ENCODE measurements at places on chromosomes 16 and 17.

GRCh38 chr16:86665319-86665675, 86.9 kb downstream of the FOXL1 start:
- no peak for DNase-seq

GRCh38 chr16:3675601-3676130, 21.2 kb downstream of the DNASE1 start:
- DNase-seq, result no peak

- DNase-seq, result no peak
Observed at GRCh38 chr17:54906683-54907082, 6.0 kb downstream of the TOM1L1 start.

DNA sequence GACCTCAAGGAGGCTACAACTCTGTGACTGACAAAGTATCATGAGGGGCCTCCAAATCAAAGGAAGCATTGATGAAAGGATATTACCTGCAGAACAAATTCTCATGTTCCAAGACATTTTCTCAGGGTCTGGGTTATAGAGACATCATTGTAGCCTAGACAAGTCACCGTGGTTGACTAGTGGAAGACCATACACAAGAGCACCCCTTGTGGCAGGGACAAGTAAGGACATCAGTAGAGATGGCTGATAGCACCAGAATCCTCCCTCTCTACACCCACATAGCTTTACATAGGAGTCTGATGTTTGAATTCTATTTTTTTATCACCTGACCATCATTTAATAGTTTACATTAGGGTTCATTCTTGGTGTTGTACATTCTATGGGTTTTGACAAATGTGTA, 32.5 kb upstream of the CDH8 start:
- DNase-seq, result no peak

- DNase-seq, result peak; percentile 92
Observed at GRCh38 chr16:85227084-85227945, 115.0 kb upstream of the CIBAR2 start.

- DNase-seq, result no peak
Observed at GRCh38 chr17:14752011-14752410, 451.1 kb downstream of the HS3ST3B1 start.

DNA sequence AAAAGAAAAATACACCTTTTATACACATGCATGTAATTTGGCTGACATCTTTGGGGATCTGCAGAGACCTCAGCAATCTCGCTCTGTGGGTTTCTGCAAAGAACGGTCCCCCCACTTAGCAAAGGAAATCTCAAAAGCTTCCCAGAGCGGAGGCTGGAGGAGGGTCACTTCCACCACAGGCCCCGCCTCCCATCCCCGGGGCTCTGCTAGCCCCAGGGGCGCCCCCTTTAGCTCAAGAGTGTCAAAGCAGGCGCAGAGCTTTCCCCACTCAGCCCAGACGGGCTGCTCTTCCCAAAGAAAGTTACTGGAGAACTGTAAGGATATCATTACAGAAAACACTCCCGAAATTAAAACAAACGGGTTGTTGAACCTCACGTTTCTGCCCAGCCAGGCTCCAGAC, 11.4 kb downstream of the SLC13A5 start:
- no peak for DNase-seq

- no peak for DNase-seq
Observed at GRCh38 chr17:44451832-44452231, 51.4 kb downstream of the GPATCH8 start.

All from SHP77 treated with DMSO at 0.1 percent for 48 hours (cell line).